ENCODE measurements at places on chromosomes 16 and 17. TPM values are rescaled to one million over a fixed set of nuclear protein-coding genes. Genes with fewer than 3 reads are reported as not detected.

ZFPM1 gene
- 0.49 TPM for total RNA-seq

TMEM238L gene
- not detected for total RNA-seq

AIPL1 gene
- not detected for total RNA-seq

PITPNM3 gene
- total RNA-seq: 9.6 TPM

ABCA8 gene
- total RNA-seq: 3.9 TPM

GAS2L2 gene
- 0.25 TPM for total RNA-seq

ABI3 gene
- total RNA-seq: 0.25 TPM

SEZ6L2 gene
- total RNA-seq: 58.5 TPM

SNAI3 gene
- under 0.01 TPM for total RNA-seq

NKD1 gene
- total RNA-seq: 1.5 TPM

ITGA2B gene
- 0.98 TPM for total RNA-seq

CLEC18A gene
- total RNA-seq: 0.74 TPM

LPCAT2 gene
- total RNA-seq: 2.5 TPM

IGSF6 gene
- 0.98 TPM for total RNA-seq

GLTPD2 gene
- total RNA-seq: not detected

DOC2A gene
- total RNA-seq: 13.5 TPM

HSD3B7 gene
- total RNA-seq: 0.74 TPM

KRTAP1-1 gene
- total RNA-seq: not detected

PIK3R6 gene
- total RNA-seq: 1.2 TPM

COX6A2 gene
- total RNA-seq: not detected

DOC2B gene
- total RNA-seq: 40.1 TPM

SSTR5 gene
- total RNA-seq: not detected

CD300LG gene
- not detected for total RNA-seq

NPIPB4 gene
- total RNA-seq: 45.0 TPM

SKAP1 gene
- total RNA-seq: 0.49 TPM

CIBAR2 gene
- 0.49 TPM for total RNA-seq

TRPV3 gene
- 0.74 TPM for total RNA-seq

SOX8 gene
- 21.6 TPM for total RNA-seq

SGCA gene
- 0.25 TPM for total RNA-seq

PYDC1 gene
- 0.49 TPM for total RNA-seq

TBC1D3K gene
- not detected for total RNA-seq

HOXB3 gene
- total RNA-seq: not detected

SLC6A2 gene
- total RNA-seq: under 0.01 TPM

MYOCD gene
- 0.25 TPM for total RNA-seq

ST6GALNAC2 gene
- not detected for total RNA-seq

GALR2 gene
- not detected for total RNA-seq

PHF23 gene
- total RNA-seq: 17.9 TPM

SLC5A11 gene
- not detected for total RNA-seq

VPS35 gene
- 108 TPM for total RNA-seq

CHRNE gene
- 0.25 TPM for total RNA-seq

CLEC18B gene
- total RNA-seq: 1.5 TPM

RPRML gene
- total RNA-seq: 4.2 TPM

LAT gene
- 0.49 TPM for total RNA-seq

TMEM219 gene
- total RNA-seq: 16.7 TPM

CA7 gene
- not detected for total RNA-seq

CARD14 gene
- total RNA-seq: 0.74 TPM

NPIPB13 gene
- total RNA-seq: 1.7 TPM

ACD gene
- 17.7 TPM for total RNA-seq

Data from temporal lobe (tissue), 4 donors.